AG04450 (cell line): ENCODE measurements at places on chromosomes 13 and 19.

DNA sequence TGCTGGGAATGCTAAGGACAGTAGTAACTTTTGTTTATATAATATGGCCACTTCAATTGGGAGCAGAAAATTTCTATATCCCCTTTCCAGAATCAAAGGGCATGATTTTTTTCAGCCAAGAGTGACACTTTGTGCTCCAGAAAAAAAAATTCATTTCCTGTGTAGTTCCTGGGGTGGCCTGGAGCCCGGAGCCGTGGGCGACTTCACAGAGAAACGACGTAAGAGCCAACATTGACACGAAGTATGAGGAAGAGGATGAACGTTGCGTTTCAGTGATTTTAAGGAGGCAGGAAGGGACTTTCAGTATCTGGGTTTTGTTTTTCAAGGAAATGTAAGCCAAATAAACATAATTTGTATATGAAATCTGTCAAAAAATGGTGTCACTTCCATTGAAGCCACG lies 187.6 kb downstream of the STK24 start:
- DNase-seq, result no peak

GRCh38 chr19:35353635-35354034 lies 4.6 kb upstream of the FFAR3 start:
- no peak for DNase-seq

- no peak for DNase-seq
Observed at GRCh38 chr19:11781295-11782057, 14.7 kb downstream of the ZNF441 start.

DNA sequence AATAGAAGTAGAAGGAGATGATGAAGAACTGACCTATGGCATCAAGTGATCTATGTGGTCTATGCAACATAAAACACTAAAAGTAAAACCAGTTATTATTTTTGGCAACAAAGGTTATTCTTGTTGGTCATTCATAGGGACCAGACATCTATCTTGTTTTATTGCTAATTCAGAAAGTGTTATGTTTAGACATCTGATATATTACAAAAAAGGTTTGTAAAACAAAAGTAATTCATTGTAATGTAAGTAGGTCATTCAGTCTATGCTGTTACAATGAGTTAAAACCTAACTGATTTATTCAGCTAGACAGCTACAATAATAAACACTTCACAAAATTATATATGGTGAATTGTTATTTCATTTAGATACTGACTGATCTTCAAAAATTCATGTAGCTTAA lies 461.9 kb downstream of the PCDH17 start:
- DNase-seq, result no peak

GRCh38 chr19:55580628-55581144 lies at the start of gene ZNF579:
Gene ZNF579 (minus strand): TSS chr19:55580848. CDS start chr19:55579639, 1,209 bp downstream.
- peak; percentile 78 for DNase-seq

GRCh38 chr19:19551853-19552192 lies 13.8 kb downstream of the CILP2 start:
- DNase-seq, result no peak

GRCh38 chr19:44958090-44958489 lies 2.9 kb downstream of the CLPTM1 start:
- DNase-seq, result no peak

GRCh38 chr13:67140006-67140405 lies 90.1 kb downstream of the PCDH9 start:
- no peak for DNase-seq

- DNase-seq, result no peak
Observed at GRCh38 chr13:63425131-63425530, 2009.5 kb upstream of the PCDH20 start.

DNA sequence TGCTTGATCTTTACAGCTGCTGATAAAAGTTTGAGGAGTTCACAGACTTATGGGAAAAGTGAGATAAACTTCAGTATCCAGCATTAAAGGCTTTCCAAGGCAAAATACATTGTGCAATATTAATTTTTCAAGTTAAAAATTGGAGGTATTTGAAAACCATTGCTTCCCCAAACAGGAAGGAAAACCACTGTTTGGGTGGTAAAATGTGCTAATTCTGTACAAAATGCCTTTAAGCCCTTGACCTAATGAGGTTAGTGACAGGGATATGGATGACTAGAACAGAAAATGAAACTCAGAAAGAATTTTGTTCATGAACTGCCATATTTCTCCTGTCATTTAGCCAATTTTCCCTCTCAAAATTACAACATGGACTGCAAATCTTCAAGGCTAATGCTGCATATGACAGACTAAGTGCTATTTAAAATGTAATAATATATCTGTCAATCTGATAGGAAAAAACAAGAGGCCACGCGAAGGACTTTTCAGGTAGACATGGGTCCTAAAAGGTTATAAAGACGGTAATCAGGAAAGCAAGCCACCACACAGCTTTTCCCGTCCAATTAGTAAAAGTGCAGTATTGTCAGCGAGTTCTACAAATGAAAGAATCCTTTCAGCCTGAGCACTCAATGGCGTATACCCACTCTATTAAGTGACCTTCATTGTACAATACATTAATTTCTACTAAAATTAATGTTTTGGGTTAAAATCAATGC lies 212.8 kb downstream of the ENOX1 start:
- DNase-seq, result no peak

- DNase-seq, result no peak
Observed at GRCh38 chr13:51894239-51894638, 32.5 kb downstream of the CCDC70 start.
